Natural killer cell treated with Interleukin-12 subunit alpha and Interleukin-12 subunit beta and Interleukin-15 and Interleukin-18, amount 100 ng/mL, for 72 hours (primary cell): ENCODE measurements at places on chromosomes 3 and 15. TPM values are rescaled to one million over a fixed set of nuclear protein-coding genes. Genes with fewer than 3 reads are reported as not detected.

Gene TIMP4
- not detected for total RNA-seq

Gene CATSPER2
- 13.6 TPM for total RNA-seq

GRCh38 chr3:189513281-189514117 lies 117.7 kb upstream of the TP63 start:
- H3K36me3 ChIP-seq = peaks cover 6% of the 10 kb centered on the region
- H3K4me1 ChIP-seq = no peaks in the 10 kb centered on the region
- H3K4me3 ChIP-seq = no peak overlapping the region
- H3K27me3 ChIP-seq = no peaks in the 10 kb centered on the region

DNA sequence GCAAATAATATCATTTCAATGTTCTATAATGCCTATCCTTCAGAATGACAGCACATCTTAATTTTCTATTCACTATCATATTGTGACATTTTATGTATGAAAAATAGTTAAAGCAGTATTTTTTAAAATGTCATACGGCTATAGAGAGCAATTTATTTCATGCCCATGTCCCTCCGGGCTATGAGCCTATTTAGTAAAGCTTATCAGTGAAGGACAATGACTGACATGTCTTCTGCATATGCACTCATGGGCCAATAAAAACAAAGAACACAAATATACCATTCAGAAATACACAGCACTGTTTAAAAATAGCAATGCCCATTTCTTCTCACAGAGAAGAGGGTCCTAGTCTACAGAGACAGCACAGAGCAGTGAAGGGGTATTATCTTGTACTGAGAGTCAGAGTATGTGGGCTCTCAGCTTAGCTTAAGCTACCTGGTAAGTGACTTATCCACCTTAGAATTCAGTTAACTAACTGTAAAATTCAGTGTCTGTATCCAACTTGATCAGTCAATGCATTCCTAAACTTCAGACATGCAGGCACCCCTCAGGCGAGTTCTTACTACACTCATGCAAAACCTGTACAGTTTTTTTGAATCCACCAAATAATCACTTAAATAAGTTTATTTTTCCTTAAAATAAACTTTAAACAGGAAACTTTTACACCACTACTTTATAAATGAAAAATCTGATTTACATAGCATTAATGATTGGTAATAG lies 9.0 kb downstream of the GOLIM4 start:
- H3K4me3 ChIP-seq = no peak overlapping the region
- H3K36me3 ChIP-seq = no peaks in the 10 kb centered on the region
- H3K4me1 ChIP-seq = peaks cover 62% of the 10 kb centered on the region

DNA sequence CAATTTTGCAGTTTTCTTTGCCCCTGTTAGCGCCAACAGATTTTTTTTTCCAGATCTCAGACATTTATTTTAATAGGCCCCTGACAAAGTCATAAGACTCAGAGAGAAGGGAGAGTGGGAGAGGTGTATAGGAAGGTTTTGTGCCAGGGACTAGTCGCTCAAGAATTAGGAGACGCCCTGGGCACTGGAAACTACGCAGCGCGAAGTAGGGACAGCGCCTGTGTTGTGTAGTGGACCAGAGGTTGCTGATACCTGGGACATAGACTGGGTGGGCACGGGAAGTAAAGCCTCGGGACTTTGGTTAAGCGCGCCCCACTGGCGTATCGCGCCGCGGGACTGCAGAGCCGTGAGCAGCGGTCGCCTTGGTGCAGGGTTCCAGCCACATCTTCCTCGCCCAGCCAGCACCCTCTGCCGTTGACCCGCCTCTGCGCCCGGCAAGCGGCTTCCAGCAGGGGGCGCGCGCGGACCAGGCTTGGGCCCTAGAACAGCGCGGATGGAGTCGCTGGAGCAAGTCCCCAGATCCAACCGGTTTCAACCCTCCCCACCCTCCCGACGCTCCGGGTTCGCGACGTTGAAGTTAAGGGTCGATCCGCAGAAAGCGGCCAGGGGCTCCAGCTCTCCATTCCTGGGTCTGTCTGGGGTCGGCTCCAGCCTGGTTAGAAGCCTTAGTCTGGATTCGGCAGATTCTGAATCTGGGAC lies 3.0 kb upstream of the ISLR2 start:
- H3K27me3 ChIP-seq = peaks cover 51% of the 10 kb centered on the region
- peak; percentile 86 for DNase-seq
- H3K4me3 ChIP-seq = no peak overlapping the region
- no peaks in the 10 kb centered on the region for H3K36me3 ChIP-seq
- no peak overlapping the region for H3K27ac ChIP-seq

DNA sequence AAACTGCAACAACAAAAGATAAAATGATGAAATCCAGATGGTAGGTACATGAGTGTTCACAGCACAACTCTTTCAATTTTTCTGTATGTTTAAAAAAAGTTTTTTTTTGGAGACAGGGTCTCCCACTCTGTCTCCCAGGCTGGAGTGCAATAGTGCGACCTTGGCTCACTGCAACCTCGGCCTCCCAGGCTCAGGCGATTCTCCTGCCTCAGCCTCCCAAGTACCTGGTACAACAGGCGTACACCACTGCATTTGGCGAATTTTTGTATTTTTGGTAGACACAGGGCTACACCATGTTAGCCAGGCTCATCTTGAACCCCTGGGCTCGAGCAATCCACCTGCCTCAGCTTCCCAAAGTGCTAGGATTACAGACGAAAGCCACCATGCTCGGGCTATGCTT lies 18.6 kb downstream of the LRRFIP2 start:
- H3K36me3 ChIP-seq = no peaks in the 10 kb centered on the region
- no peaks in the 10 kb centered on the region for H3K27me3 ChIP-seq
- H3K27ac ChIP-seq = no peak overlapping the region
- H3K4me3 ChIP-seq = no peak overlapping the region

- no peaks in the 10 kb centered on the region for H3K4me1 ChIP-seq
- no peak overlapping the region for H3K27ac ChIP-seq
- no peak overlapping the region for H3K4me3 ChIP-seq
- H3K36me3 ChIP-seq = no peaks in the 10 kb centered on the region
- DNase-seq = no peak
- H3K27me3 ChIP-seq = peaks cover 40% of the 10 kb centered on the region
Observed at GRCh38 chr3:43885908-43886618, 195.3 kb downstream of the ABHD5 start.

- H3K4me3 ChIP-seq = no peak overlapping the region
- no peaks in the 10 kb centered on the region for H3K4me1 ChIP-seq
- no peaks in the 10 kb centered on the region for H3K27me3 ChIP-seq
- no peak for DNase-seq
Observed at GRCh38 chr3:65758876-65759598, 279.7 kb downstream of the MAGI1 start.

DNA sequence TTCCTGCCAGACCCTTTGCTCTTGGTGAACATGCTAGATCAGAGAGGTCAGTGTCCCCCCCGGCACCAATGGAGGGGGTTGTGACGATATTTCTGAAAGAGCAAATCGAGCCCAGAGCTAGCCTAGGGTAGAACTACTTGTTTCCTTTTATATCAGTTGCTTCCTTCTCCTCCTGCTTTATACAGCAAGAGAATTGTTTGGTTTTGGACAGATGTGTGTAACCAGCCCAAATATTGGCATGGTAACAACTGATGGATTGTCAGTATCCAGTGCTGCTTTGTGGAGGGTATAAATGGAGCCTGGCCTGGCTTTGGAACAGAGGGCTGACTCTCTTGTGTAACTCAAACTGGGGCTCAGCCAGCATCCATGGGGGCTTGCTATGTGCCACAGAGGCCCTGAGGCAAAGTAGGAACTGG lies 27.2 kb downstream of the SNX1 start:
- H3K4me1 ChIP-seq = peaks cover 9% of the 10 kb centered on the region
- no peak overlapping the region for H3K27ac ChIP-seq
- no peak for DNase-seq
